Activated CD4-positive, alpha-beta T cell treated with anti-CD3 and anti-CD28 coated beads for 36 hours (primary cell): ENCODE measurements at places on chromosomes 3 and 15.

GRCh38 chr15:47998619-47999019, 122.2 kb upstream of the SLC24A5 start:
- DNase-seq, result no peak
- H3K4me1 ChIP-seq, result no peaks in the 10 kb centered on the region
- peaks cover 5% of the 10 kb centered on the region for H3K27me3 ChIP-seq
- no peaks in the 10 kb centered on the region for H3K36me3 ChIP-seq
- H3K4me3 ChIP-seq, result no peak overlapping the region
- H3K27ac ChIP-seq, result no peak overlapping the region

- H3K36me3 ChIP-seq, result peaks cover 2% of the 10 kb centered on the region
- H3K27ac ChIP-seq, result no peak overlapping the region
- no peak for DNase-seq
- H3K4me1 ChIP-seq, result peaks cover 29% of the 10 kb centered on the region
- no peak overlapping the region for H3K4me3 ChIP-seq
Observed at GRCh38 chr3:141275511-141275910, 43.9 kb downstream of the PXYLP1 start.

DNA sequence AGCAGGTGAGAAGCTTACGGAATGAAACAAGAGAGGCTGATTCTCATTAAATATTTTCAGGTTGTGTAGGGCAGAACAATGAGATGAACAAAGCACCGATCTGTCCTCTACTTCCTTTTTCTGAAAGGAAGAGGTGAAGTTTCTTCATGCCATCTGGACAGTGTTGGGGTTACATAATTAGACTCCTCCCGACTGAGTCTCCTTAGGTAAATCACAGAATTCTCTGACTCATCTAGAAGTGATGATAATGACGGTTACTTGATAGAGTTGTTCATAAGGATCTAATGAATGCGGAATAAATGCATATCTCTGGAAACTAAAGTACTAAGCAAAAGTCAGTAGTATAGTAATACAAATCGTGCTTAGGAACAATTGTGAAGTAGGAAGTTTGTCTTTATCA, 21.2 kb downstream of the CRTC3 start:
- peaks cover 52% of the 10 kb centered on the region for H3K4me1 ChIP-seq
- H3K36me3 ChIP-seq, result peaks cover 31% of the 10 kb centered on the region
- no peaks in the 10 kb centered on the region for H3K27me3 ChIP-seq
- H3K27ac ChIP-seq, result no peak overlapping the region
- no peak for DNase-seq

DNA sequence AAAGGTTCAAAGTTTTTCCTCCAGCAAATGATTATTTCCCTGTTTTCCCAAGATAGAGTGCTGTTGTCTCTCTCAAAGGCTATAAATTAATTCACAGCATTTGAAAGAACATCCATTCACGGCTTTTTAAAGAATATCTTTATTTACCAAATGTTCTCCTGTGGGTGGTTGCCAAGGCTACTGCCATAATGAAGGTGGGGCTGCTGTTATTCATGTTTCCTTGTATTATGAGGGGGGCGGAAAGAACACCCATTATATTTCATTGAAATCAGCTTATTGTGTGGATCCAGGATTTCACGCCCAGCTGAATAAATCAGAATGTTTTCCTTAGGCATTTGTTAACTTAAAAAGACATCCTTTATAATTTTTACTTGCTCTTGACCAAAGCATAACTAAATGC, 10.1 kb downstream of the SRP14 start:
- H3K36me3 ChIP-seq, result peaks cover 30% of the 10 kb centered on the region
- H3K27ac ChIP-seq, result no peak overlapping the region
- H3K4me3 ChIP-seq, result no peak overlapping the region
- no peak for DNase-seq
- H3K4me1 ChIP-seq, result no peaks in the 10 kb centered on the region
- no peaks in the 10 kb centered on the region for H3K27me3 ChIP-seq

DNA sequence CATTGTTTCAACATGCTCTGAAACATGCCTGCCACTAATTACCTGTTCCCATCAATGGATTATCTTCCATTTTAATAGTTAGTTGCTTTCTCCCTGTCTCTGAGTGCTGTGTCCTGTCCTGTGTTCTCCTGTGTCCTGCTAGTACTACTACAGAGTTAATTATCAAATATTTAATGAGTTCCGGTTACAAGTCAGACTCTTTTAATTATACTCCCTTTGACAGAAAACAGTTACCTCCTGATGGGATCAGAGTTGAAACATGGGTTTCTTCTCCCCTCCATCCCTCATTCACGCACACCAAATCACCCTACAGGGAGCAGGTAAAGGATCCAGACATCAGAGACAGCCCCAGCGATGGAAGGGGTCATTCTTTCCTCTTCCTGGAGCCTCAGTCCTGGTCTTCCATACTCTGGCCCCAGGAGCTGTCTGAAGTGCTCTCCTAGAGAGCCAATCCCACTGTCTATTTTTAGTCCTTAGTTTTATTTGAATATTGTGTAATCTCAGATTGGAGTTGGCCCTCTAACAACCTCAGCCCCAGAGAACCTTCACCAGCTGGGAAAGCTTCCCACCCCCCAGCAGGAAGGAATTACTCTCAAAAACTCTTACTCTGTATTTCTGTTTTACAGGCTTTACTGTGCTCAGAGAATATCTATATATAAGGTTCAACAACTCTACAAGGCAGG, 137.0 kb upstream of the C2CD4B start:
- H3K27ac ChIP-seq, result no peak overlapping the region
- H3K36me3 ChIP-seq, result no peaks in the 10 kb centered on the region
- peaks cover 15% of the 10 kb centered on the region for H3K27me3 ChIP-seq
- no peak overlapping the region for H3K4me3 ChIP-seq
- no peak for DNase-seq
- peaks cover 5% of the 10 kb centered on the region for H3K4me1 ChIP-seq

- no peaks in the 10 kb centered on the region for H3K27me3 ChIP-seq
- H3K4me1 ChIP-seq, result peaks cover 2% of the 10 kb centered on the region
- H3K27ac ChIP-seq, result no peak overlapping the region
- no peak overlapping the region for H3K4me3 ChIP-seq
- no peak for DNase-seq
- H3K36me3 ChIP-seq, result peaks cover 20% of the 10 kb centered on the region
Observed at GRCh38 chr3:143991713-143992112, 20.1 kb downstream of the DIPK2A start.

- no peak for DNase-seq
- H3K36me3 ChIP-seq, result no peaks in the 10 kb centered on the region
- no peak overlapping the region for H3K27ac ChIP-seq
- H3K4me1 ChIP-seq, result no peaks in the 10 kb centered on the region
- peaks cover 4% of the 10 kb centered on the region for H3K27me3 ChIP-seq
- no peak overlapping the region for H3K4me3 ChIP-seq
Observed at GRCh38 chr3:140597792-140598191, 80.1 kb upstream of the TRIM42 start.

- H3K4me1 ChIP-seq, result no peaks in the 10 kb centered on the region
- H3K27ac ChIP-seq, result no peak overlapping the region
Observed at GRCh38 chr3:64131725-64132469, 93.4 kb downstream of the PRICKLE2 start.

GRCh38 chr3:29140666-29141065, 140.2 kb upstream of the RBMS3 start:
- no peak overlapping the region for H3K27ac ChIP-seq
- DNase-seq, result no peak
- no peak overlapping the region for H3K4me3 ChIP-seq

GRCh38 chr15:44633603-44634002, 29.9 kb downstream of the SPG11 start:
- H3K4me1 ChIP-seq, result peaks cover 26% of the 10 kb centered on the region
- no peaks in the 10 kb centered on the region for H3K27me3 ChIP-seq
- H3K36me3 ChIP-seq, result peaks cover 52% of the 10 kb centered on the region
- peak; percentile 13 for DNase-seq
- peak overlapping the region; percentile 98 for H3K27ac ChIP-seq

DNA sequence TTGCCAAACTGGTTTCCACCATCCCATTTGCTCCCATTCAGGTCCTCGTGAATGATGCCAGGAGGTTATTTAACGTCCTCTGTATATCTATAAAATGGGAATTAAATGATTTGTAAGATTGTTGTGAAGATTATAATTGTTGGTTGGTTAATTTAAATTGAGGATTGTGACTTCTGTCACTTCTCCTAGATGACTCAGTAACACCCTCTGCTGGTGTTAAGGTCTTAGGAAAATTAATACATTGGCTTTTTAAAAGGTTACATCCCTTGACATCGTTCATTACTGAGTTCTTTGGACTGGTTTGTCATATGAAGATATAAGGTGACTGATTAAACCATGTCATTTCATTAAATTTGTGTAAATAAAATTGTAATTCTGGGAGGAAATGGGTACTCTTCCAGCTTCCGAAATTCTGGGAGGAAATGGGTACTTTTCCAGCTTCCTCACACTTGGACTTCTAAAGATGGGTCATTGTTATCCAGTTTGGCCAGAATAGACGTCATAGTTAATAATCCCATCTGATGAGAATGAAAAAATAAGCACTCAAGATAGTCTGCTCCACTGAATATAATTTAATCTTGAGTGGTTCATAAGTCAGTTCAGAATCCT, 33.3 kb upstream of the PAQR5 start:
- H3K4me3 ChIP-seq, result no peak overlapping the region
- no peak overlapping the region for H3K27ac ChIP-seq
- H3K27me3 ChIP-seq, result no peaks in the 10 kb centered on the region

- peaks cover 2% of the 10 kb centered on the region for H3K27me3 ChIP-seq
- no peak overlapping the region for H3K4me3 ChIP-seq
- no peaks in the 10 kb centered on the region for H3K36me3 ChIP-seq
- H3K27ac ChIP-seq, result no peak overlapping the region
Observed at GRCh38 chr3:42764561-42765295, 8.3 kb downstream of the CCDC13 start.

GRCh38 chr3:150635076-150635475, 32.0 kb downstream of the SELENOT start:
- H3K27me3 ChIP-seq, result no peaks in the 10 kb centered on the region
- DNase-seq, result no peak
- H3K4me1 ChIP-seq, result peaks cover 31% of the 10 kb centered on the region
- peaks cover 8% of the 10 kb centered on the region for H3K36me3 ChIP-seq
- H3K4me3 ChIP-seq, result no peak overlapping the region

- no peak overlapping the region for H3K4me3 ChIP-seq
- no peak overlapping the region for H3K27ac ChIP-seq
- H3K36me3 ChIP-seq, result peaks cover 5% of the 10 kb centered on the region
- peaks cover 15% of the 10 kb centered on the region for H3K27me3 ChIP-seq
- DNase-seq, result no peak
Observed at GRCh38 chr3:36681867-36682266, 82.5 kb downstream of the DCLK3 start.

DNA sequence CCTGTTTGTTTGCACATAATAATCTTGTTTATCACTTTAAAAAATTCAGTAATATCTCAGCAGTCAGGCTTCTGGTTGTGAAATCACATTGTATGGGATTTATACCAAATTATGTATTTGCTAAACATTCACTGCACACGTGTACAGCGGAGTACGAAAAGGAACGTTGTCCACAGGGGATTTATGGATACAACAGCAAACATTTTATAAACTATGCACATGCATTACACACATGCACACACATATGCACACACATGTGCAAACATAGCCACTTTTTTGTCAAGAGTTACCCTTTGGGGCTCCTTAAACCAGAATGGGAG, 150.5 kb downstream of the LRRK1 start:
- no peak overlapping the region for H3K27ac ChIP-seq
- peaks cover 4% of the 10 kb centered on the region for H3K27me3 ChIP-seq
- DNase-seq, result no peak
- H3K36me3 ChIP-seq, result no peaks in the 10 kb centered on the region
- H3K4me1 ChIP-seq, result peaks cover 9% of the 10 kb centered on the region
- no peak overlapping the region for H3K4me3 ChIP-seq

DNA sequence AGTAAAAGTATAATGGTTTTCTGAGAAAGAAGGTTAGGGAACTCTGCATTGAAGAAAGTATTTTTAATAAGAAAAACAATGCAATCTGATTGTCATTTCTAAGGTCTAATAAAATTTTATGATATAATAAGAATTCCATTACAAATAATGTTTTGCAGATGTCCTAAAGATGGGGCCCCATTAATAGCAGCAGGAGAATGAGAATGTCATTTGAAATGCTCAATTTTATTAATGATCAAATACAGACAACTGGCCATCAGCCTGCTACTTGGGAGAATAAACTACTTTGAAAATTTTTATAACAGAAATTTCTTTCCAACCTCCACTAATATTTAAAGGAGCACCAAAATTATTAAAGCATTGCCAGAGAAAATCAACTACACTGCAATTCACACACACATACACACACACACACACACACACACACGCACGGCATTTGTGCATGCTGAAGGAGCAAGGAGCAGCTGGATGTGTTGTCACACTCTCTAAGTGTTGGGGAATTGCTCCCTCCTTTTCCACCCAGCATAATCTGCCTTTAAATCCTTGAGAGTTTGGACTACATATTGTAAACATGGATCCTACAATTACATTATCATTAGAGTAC, 109.5 kb downstream of the THRB start:
- no peaks in the 10 kb centered on the region for H3K36me3 ChIP-seq
- no peak for DNase-seq
- no peaks in the 10 kb centered on the region for H3K27me3 ChIP-seq
- no peaks in the 10 kb centered on the region for H3K4me1 ChIP-seq
- H3K27ac ChIP-seq, result no peak overlapping the region

DNA sequence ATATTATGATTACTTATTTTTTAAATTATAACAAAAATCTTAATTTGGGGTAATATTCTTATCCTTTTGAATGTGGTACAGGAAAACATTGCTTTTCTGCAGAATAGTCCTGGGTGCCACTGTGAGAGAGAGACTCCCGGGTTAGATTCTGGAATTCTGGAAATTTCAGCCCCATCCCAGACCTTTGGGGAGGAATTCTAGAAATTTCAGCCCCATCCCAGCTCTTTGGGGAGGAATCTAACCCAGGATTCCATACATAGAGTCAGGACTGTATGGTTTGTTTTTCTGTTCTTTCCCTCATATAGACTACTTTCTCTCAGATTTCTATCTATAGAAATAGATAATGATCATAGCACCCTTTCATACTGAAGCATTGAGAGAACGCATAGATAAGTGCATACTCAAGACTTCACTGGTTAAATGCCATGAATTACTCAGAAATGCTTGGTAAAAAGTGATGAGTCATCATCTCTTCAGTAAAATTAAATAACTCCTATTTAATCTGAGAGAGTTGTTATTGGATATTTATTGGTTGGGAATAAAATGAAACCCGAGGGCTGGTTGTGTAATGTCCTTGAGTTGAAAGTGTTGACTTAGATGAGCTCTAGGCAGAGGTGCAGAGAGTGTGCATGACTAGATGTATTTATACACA, 8.3 kb downstream of the EIF2AK4 start:
- H3K27me3 ChIP-seq, result no peaks in the 10 kb centered on the region
- no peak for DNase-seq
- H3K27ac ChIP-seq, result no peak overlapping the region
- peaks cover 12% of the 10 kb centered on the region for H3K4me1 ChIP-seq

GRCh38 chr15:99565049-99565298, 810 bp upstream of the MEF2A start:
- peaks cover 21% of the 10 kb centered on the region for H3K4me1 ChIP-seq
- H3K27me3 ChIP-seq, result no peaks in the 10 kb centered on the region
- no peaks in the 10 kb centered on the region for H3K36me3 ChIP-seq
- H3K4me3 ChIP-seq, result peak overlapping the region; percentile 46

GRCh38 chr15:69031013-69032001, 16.8 kb downstream of the NOX5 start:
- H3K4me1 ChIP-seq, result peaks cover 12% of the 10 kb centered on the region
- H3K4me3 ChIP-seq, result peak overlapping the region; percentile 17
- DNase-seq, result peak; percentile 74
- no peaks in the 10 kb centered on the region for H3K36me3 ChIP-seq
- H3K27me3 ChIP-seq, result peaks cover 22% of the 10 kb centered on the region
- no peak overlapping the region for H3K27ac ChIP-seq
